ENCODE measurements at places on chromosomes 6 and 20.
A peak's percentile ranks its signal among the peaks of the same experiment; 100 is the strongest.

DNA sequence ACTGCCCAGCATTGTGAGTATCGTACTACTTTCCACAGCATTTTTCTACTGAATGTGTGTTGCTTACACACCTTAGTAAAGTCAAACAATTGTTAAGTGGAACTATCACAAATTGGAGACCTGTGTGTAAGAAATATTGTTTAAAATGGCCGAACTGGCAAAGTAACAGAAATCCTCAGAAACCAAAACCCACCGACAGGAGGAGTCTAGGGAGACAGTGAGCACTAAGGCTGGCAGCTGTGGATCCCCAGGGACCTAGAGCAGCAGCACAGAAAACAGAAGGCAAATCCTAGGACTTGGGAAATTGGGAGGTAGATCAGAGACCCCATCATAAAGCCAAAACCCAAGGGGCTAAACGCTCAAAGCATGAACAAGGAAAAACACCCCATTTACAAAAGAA is 69.9 kb downstream of the SESN1 start:
- DNase-seq = peak; percentile 12

DNA sequence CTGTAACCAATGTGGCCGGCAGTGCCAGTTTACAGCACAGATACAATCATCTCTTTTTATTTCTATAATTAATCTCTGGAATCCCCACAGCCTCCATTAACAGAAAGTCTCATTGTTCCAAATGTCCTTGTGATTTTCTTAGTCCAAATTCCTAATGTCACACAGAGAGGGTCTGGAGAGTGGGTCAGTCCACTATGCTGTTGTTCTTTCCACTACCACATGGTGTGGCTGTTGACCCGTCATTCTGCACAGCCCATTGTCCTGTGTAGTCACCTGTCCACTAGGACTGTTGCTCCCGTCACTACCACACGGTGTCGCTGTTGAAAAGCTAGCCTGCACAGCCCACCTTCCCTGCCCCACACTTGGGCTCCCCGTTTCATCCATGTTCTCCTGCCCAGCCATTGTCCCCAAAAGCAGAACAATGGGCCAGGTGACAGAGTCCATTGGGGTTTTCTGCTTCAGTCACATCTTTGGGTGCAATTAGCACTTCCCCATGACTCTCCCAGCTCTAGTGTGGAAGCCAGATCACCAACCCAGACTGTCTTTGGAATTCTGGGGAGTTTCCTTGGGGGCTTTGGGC is 8.6 kb upstream of the LBP start:
- peak; percentile 11 for DNase-seq

GRCh38 chr20:48503166-48503815 is 324.5 kb downstream of the PREX1 start:
- DNase-seq = no peak

- DNase-seq = no peak
These were observed 1.6 kb upstream of the DSN1 start for GRCh38 chr20:36775196-36775595.

DNA sequence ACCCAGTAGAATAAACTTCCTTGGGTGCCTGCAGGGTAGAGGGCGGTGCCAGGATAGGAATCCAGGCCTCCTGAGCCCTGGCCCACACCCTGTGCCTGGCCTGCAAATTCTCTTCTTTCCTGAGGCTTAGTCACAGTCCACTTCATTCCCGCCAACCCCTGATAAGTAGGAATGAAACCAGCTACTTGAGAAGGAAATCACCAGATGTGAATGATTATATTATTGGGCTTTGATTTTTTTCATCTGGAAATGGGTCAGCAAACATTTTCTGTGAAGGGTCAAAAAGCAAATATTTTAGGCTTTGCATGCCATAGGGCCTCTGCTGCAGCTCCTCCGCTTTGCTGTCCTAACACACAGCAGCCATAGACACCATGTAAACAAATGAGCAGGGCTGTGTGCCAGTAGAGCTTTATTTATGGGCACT is 50.2 kb downstream of the STK35 start:
- peak; percentile 71 for DNase-seq

DNA sequence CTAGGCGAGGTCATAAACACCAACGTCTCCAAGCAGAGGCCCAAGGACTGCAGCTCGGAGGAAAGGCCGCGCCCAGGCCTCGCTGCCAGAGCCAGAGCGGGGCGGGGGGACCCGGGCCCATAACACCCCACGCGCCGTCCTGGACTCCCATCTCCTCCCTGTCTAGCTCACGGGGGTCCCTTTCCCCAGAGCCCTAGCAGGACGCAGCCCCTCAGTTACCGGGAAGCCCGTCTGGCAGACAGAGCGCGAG is 44.9 kb downstream of the MDFI start:
- no peak for DNase-seq

- peak; percentile 91 for DNase-seq
These were observed 133.8 kb upstream of the CCN2 start for GRCh38 chr6:132084811-132085509.

DNA sequence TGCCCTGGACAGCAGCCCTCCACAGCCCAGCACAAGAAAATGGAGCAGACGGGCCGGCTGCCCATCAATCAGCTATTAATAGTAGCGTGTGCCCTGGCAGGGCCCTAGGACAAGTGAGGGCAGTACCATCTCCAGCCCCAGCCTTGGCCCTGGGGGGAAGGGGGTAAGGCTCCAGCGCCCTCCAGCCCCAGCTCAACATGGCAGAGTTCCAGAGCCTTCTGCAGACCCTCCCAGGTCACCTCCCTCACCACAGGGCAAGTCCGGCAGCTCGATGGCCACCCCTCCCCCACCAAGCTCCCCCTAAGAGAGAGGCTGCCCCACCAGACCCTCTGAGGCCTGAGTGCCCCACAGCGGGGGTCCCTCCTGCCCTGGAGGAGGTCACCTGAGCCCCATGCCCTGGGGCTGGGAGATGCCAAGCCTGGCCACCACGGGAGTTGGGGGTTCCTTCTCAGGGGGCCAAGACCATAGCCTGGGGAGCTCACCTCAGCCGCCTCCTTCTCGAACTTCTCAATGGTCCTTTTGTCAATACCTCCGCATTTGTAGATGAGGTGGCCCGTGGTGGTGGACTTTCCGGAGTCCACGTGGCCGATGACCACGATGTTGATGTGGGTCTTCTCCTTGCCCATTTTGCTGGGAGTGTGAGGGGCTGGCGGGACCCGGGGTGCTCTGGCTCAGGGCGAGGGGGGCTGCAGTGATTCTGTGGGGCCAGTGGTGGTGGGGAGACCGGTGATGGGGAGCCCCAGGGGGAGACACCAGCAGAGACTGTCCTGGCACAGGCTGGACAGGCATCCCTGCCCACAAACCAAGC is 1.5 kb downstream of the EEF1A2 start:
- no peak for DNase-seq

GRCh38 chr6:154479351-154479769 is 31.1 kb downstream of the CNKSR3 start:
- peak; percentile 73 for DNase-seq

DNA sequence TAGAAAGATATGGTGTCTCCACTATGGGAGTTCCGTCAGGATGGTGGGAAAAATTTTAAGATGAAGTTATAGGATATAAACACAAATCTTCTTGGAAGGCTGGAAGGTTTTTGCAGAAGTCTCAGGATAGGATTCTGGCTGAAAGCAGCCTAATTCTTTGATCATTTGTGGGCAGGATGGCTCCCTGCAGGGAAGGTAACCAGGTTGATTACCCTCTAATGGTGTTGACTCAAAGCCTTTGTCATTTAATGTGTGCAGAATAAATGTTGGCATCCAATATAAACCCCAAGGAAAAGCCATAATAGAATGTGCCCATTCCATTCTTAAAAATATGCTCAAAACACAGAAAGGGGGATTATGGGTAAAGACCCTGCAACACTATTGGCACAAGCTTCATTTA is 204.3 kb downstream of the EPM2A start:
- no peak for DNase-seq

GRCh38 chr6:119174879-119175817 is 96.7 kb upstream of the FAM184A start:
- peak; percentile 49 for DNase-seq

DNA sequence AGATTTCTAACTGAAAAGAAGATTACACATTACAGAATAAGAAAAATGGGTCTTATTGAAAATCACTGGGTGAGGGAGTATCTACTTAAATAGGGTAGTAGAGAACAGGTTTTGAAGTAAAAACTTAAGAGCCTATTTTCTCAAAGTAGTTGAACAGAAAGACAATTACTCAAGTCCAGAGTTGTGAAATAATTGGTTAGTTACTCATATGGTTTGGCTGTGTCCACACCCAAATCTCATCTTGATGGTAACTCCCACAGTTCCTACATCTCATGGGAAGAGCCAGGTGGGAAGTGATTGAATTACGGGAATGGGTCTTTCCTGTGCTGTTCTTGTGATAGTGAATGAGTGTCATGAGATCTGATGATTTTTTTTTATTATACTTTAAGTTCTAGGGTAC is 1035.3 kb upstream of the GJE1 start:
- DNase-seq = peak; percentile 8

DNA sequence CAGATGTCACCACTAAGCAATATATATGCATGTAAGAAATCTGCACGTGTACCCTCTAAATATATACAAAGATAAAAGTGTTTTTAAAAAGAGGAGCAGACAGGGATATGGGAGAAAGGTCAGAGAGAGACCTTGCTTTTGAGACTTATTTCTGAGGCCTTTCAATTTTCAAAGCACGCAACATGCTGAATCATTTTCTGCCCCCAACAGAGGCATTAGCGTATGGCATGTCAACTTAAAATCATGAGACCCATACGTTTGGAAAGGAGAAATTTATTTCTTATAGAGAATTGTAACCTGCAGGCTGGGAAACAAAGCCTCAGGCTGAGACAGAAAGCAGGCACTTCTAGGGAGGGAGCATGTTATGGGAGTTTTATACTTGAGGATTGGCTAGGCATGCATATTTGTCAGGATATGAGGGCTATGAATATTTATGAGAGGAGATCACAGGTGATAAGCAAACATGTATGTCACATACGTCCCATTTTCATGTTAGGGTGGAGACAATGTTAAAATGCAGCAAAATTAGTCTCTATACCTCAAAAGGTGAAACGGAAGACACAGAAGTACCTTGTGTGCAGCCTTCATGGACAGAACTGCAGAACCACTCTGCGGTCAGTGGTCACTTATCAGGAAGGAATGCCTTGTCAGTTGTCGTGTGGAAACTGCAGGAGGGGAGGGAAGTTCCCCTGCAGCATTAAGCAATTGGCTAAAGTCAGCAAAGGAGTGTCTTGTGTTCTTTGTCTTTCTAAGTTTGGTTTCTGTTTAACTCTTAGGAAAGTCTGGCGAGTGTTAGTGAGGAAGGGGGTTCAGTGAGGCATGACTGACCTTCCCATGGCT is 6.3 kb upstream of the GABRR2 start:
- DNase-seq = peak; percentile 74

GRCh38 chr6:139325125-139325524 is 33.3 kb upstream of the TXLNB start:
- DNase-seq = no peak

DNA sequence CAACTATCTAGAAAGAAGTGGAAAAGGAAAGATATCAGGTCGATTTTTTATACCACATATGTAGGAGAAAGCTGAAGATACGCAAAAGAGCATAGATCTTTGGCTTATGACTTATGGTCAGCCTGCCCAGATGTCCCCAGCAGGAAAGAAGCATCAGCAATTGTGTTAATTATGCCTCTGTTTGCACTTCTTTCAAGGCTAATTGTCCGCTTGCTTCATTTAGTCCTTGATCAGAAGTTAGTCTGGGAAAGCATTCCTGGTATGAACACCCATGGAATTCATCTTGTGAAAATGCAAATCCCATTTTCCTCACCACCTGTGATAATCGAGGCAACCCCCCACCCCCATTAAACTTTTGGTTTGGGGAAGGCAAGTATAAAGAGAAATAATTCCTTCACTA is 62.8 kb downstream of the ATP9A start:
- DNase-seq = no peak

DNA sequence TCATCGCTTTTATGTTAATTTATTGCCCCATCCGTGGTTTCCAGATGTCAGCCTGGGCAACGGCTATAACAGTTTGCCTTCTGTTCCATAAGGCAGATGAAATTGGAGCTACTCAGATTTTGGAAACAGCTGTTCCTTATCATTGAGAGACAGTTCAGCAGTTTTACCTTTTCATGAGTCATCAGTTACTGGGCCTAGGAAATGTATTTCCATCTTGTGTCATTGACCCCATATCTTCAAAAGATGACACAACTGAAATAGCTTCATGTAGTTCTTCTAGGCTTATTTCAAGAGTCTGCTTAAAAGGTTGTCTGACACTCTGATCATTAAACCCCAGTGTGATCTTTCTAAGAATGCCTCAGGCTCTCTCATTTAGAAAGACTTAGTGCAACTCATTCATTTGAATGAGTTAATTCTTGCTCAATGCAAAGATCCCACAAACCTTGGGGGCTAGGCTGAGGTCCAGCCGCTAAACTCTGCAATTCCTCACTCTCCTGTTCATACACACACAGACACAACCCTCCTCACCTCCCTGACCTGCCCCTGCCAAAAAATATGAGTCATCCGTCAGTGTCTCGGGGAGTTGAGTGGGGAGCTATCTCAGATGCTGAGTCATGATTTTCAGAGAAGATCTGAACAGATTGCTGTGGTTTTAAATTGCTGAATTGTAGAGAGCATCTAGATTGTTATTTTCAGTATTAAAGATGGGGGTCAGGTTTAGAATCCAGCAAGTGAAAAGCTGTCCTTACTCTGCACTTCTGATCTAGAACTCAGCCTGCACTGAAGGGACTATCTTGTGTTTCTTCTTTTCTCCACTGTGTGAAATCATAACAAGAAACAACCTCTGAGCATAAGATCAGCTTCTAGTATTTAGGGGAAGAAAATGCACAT is 61.8 kb downstream of the RPP40 start:
- DNase-seq = peak; percentile 96

DNA sequence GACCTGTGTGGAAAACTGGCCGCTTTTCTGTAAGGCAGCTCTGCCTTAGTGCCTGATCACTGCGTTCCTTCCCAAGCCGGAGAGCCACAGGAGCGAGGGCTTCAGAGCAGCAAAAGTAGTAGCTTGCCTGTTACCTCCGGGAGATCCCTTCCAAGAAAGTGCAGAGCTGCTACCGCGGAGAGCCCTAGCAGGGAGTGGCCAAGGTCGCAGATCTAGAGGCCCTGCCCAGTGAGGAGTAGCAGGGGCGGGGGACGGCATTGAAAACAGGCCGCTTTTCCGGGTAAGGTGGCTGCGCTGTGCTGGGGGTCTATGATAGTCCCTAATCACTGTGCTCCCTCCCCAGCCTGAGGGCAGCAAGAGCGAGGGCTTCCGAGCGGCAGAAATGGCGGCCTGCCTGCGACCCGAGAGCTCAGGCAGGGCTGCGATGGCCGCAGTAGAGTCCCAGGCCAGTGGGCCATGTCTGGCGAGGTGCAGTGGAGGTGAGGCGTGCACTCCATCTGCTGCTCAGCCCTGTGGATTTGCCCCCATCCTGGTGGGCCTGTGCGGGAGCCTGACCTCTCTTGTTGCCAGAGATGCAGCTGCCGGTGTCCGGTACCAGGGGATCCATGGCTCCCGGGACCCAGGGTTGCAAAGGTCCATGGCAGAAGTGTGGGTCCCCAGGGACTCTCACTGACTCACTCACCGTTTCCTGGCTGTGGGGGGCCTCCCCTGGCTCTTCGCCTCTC is 67.3 kb downstream of the KLHL32 start:
- DNase-seq = no peak

DNA sequence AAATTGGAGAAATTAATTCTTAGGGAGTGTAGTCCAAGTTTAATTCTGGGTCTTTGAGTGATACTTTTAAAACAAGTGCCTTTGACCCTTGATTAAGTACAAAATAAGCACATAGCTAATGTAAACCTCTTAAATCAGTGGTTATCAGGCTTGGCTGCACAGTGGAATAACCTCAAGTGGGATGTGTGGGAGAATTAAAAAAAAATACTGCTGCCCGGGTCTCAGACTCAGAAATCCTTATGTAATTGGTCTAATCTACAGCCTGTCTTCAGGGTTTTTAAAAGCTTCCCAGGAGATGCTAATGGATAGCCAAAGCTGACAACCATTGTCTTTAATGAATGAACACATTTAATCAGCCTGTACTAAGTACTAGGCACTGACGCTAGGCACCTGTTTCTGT is 28.5 kb upstream of the TMEM14A start:
- DNase-seq = no peak
